Uterine smooth muscle cell (primary cell): ENCODE measurements at places on chromosomes 3 and 15. TPM values are rescaled to one million over a fixed set of nuclear protein-coding genes. Genes with fewer than 3 reads are reported as not detected.

RAB27A gene
- 13.8 and 17.4 TPM in 2 replicates for total RNA-seq

MST1R gene
- 0.25 and 0.33 TPM in 2 replicates for total RNA-seq

A4GNT gene
- total RNA-seq: not detected in 2 replicates

CCDC9B gene
- total RNA-seq: 32.9 and 46.2 TPM in 2 replicates

SLC12A8 gene
- total RNA-seq: 3.2 and 6.9 TPM in 2 replicates

RBP2 gene
- not detected in 2 replicates for total RNA-seq

KNL1 gene
- total RNA-seq: 11.1 and 43.8 TPM in 2 replicates
